ENCODE measurements at places on chromosomes 11 and 22. TPM values are rescaled to one million over a fixed set of nuclear protein-coding genes. Genes with fewer than 3 reads are reported as not detected.

PATE4 gene
- not detected for total RNA-seq

CFAP300 gene
- not detected for total RNA-seq

CD3G gene
- not detected for total RNA-seq

OVOL1 gene
- total RNA-seq: not detected

GGTLC2 gene
- total RNA-seq: not detected

DNA sequence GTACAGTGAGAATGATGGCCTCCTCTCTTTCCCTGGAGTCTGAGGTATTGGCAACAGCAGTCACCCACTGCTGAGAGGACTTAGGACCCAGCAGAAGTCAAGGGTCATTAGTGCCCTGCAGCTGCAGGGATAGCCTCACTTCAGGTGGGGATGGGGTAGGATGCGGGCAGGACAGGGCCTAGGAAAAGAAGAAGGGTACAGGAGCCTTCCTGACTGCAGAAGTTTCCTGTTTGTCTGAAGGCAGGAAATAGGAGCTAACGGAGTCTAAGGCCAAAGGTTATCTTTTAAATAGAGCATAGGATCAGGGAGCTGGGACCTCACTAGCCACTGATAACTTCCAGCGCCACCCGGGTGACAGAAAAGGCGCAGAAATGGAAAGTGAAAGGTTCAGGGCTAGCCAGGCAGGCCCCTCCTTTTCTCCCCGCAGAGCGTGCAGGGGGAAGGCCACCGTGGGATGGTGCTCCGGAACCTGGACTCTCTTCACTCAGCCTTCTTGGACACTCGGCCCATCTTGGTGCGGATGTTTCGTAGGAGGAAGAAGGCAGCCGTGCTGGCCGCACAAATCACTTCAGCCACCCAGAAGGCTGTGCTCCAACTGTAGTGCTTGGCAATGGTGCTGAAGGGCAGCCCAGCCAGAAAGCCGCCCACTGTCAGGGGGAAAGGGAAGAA is 6.0 kb downstream of the TRAPPC4 start:
- no peak for DNase-seq

DNA sequence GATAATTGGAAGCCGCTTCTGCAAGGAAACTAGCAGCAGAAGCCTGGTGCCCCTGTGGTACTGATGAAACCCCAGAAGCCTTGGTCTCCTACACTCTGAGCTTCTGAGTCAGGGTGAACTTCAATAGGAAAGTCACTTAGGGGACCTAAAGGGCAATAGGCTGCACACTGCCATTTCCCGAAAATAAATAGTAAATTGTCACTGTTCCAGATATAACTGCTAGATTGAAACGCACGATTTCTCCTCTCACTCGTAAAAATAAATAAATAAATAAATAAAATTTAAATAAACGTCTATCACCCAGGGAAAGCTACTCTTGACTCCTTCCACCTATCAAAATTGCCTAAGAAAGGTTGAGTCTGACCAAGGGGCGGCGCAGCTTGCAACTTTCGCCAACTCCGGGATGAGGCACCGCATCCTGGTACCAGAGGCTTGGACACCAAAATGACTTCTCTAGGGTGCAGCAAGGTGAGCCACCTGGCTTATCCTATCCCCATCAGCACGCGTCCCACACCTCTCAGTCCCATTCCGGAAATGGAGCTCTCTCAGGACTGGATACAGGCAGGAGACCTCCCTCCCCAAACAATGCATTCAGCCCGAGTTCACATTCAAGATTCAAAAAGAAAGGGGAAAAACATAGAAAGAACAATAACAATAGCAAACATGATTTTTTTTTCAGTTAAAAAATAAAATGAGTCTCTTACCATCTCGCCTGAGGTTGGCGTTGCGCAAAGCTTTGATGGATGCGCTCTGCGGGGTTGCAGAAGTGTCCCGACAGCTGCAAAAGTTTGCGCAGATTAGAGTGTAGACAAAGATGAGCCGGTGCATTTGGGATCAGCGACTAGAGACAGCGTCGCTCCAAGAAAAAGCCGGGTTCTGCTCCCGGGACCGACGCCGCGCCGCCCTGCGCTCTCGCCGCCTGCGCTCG is 583 bp downstream of the PDGFD start:
- peak; percentile 51 for DNase-seq

DNA sequence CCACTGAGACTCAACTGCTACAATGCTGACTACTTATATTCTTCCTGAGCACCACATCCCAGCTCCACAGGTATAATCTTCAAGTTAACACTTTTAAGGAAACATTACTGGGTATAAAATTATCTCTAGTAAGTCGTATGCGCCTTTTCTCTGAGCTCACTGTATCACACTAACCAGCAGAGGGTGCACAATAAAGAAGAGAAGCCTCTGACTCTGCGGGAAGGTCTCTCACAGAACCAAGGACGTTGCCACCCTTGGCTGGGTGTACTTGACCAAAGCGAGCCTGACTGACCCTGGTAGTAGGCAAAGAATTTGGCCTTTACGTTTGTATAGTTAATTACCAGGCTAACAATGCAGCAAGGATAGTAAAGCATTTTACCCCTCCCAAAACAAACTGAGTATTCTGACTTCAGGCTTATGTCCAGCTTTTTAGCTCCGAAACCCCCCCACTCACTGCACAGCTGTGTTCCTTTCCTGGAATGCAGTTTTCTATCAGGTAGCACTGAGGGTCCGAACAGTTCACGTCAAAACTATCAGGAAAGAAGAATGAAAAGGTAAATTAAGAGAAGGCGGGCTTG is at the start of gene BTBD18:
Gene BTBD18 (minus strand): TSS at position 144 of the 578 bp plus-strand sequence. CDS start 631 bp downstream, outside the sequence.
- peak; percentile 46 for DNase-seq

GRCh38 chr11:108923413-108923812 is 258.5 kb downstream of the DDX10 start:
- no peak for DNase-seq

- no peak for DNase-seq
Observed at GRCh38 chr11:7422544-7423331, 62.6 kb upstream of the OLFML1 start.

DNA sequence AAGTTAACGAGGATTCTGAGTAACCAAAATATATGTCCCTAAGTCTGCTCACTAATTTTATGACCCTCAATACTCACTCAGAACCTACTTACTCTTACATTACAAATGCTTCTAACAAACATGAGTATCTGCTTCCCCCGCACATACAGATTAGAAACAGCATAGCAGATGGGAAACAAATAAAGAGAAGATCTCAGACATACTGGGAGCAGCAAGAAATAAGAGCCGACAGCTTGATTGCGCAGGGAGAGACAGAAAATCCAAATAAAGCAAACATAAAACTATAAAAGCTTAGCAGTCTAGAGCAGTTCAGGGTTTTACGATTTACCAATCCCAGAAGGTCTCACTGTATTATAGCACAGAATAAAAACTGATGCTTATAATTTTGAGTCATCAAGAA is 89.1 kb upstream of the DBX1 start:
- DNase-seq: no peak

GRCh38 chr11:25755918-25756584 is 575.9 kb upstream of the ANO3 start:
- DNase-seq: no peak

GRCh38 chr11:71383461-71383860 is 64.7 kb downstream of the DHCR7 start:
- DNase-seq: no peak

DNA sequence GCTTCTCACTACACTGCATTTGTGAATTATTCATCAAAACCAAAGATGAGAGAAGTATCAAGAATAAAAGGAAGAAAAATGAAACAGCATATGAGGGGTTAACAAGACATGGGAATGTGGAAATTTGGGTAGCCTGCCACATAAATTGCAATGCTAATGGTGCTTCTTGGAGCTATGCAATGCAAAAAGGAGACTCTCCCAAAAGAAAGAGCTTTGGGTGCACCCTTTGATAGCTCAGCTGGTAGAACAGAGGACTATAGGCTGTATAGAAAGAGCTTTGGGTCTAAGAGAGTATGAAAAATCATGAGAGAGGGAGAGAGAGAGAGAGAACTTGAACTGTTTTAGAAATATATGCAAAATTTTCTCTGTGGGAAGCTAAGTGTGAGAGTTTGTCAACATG is 26.3 kb downstream of the SPA17 start:
- no peak for DNase-seq
